T-helper 2 cell (primary cell): ENCODE measurements at places on chromosomes 13 and 19.

GRCh38 chr19:8336660-8337059 lies 6.4 kb downstream of the KANK3 start:
- DNase-seq = no peak

DNA sequence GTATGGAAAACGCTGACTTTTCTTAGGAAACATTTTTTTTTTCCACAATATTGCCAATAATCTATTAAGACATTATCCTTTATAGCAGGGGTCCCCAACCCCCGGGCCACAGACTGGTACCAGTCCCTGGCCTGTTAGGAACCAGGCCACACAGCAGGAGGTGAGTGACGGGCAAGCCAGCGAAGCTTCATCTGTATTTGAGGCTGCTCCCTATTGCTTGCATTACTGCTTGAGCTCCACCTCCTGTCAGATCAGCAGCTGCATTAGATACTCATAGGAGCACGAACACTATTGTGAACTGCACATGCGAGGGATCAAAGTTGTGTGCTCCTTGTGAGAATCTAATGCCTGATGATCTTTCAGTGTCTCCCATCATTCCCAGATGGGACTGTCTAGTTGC lies 793.7 kb downstream of the SLITRK5 start:
- DNase-seq = no peak

- DNase-seq = no peak
Measured at GRCh38 chr13:85632526-85633195, 166.6 kb downstream of the SLITRK6 start.

GRCh38 chr19:16296713-16297112 lies 27.9 kb upstream of the KLF2 start:
- DNase-seq = no peak

GRCh38 chr13:99985241-99985874 lies 3.8 kb downstream of the ZIC2 start:
- no peak for DNase-seq

GRCh38 chr19:33472691-33473652 lies 48.6 kb downstream of the PEPD start:
- no peak for DNase-seq

DNA sequence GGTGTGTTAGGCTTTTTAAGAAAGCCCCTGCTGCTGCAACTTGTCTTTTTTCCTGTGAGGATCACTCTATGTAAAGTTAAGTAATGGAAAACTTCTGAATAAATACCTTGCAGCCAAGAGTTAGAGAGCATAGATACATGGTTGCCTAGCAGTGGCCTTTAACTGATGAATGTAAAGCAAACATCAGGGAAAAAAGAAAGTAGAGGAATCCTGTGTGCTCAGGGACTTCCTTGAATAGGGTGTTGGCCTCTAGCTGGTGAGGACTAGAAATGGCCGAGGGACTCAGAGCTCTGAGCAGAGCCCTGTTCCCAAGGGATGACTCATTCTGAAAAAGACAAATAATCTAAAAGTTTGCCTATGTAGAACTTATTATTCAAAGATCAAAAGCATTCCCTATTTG lies 135.7 kb downstream of the MIPEP start:
- no peak for DNase-seq

DNA sequence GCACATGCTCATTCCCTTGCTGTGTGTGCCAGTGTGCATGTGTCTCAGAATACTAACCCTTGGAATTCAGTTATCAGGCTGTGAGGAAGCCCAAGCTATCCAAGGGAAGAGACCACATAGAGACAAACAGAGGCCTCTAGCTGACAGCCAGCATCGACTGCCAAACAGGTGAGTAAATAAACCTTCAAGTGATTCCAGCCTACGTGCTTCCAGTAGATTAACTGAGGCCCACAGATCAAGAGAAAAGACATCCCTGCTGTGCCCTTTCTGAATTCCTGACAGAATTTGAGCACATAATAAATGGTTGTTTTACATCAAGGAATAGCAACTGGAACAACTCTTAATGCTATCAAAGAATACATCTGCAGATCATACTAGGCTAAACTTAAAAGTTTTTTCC lies 17.5 kb downstream of the ZC3H13 start:
- no peak for DNase-seq

DNA sequence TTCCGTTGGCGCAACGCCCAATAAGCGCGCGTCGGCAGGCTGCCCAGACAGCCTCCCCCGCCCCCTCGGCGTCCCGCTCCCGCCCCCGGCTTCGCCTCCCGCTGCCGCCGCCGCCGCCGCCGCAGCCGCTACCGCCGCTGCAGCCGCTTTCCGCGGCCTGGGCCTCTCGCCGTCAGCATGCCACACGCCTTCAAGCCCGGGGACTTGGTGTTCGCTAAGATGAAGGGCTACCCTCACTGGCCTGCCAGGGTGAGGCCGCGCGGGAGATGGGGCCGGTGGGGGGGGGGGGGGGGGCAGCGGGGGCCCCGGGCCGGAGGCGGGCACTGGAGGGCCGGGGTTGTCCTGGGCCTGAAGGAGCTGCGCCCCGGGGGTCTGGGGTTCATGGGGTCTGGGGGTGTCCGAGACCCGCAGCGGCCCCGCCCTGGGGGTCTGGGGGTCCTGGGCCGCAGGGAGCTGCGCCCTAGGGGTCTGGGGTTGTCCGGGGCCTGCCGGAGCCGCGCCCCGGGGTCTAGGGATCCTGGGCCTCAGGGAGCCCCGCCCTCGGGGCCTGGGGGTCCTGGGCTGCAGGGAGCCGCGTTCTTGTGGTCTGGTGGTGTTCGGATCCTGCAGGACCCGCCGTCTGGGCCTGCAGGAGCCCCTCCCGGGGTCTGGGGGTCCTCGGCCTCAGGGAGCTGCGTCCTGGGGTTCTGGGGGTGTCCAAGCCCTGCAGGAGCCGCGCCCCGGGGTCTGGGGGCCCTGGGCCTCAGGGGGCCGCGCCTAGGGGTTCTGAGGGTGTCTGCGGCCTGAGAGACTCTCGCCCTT lies at the start of gene HDGFL2:
HDGFL2 (plus strand) TSS at position 124 of the 801 bp plus-strand sequence; CDS start at position 178, 54 bp downstream.
- no peak for DNase-seq

DNA sequence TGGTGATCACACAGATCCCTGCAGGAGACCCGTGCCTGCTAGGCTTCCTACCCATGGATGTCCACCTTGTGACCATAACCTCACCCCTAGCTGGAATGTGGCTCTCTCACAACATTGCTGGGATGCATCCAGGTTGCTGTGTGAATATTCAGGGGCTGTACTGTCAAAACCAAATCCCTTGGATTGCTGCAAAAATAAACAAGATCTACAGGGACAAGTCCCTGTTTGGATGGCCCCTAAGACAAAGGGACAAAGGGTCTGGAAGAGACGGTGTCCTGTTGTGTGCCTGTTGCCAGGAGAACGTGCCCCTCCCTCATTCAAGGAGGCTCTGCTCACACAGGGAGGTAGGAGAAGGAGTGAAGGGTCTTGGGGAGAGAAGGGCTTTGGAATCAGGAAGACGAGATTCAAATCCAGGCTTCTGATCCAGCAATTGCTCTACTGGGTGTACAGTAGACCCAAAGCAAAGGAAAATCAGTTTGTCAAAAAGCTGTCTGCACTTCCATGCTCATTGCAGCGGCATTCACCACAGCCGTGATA lies 89.2 kb upstream of the WASF3 start:
- no peak for DNase-seq

DNA sequence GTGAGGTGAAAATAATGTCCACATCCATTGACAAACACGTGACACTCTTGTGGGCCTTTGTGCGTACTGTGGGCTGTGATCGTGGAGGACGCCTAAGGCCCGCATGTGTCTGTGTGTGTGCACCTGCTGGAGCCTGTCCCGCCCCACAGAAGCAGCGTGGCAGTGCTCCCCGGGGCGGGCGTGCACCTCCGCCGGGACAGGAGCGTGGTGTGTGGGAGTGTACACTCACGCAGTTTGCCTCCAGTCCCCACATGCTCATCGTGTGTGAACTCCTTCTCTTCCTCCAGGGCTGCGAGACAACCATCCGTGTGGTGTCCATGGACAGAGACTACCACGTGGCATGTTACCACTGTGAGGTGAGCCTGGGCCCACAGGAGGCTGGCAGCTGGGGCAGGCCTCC lies 13.9 kb downstream of the WTIP start:
- no peak for DNase-seq

DNA sequence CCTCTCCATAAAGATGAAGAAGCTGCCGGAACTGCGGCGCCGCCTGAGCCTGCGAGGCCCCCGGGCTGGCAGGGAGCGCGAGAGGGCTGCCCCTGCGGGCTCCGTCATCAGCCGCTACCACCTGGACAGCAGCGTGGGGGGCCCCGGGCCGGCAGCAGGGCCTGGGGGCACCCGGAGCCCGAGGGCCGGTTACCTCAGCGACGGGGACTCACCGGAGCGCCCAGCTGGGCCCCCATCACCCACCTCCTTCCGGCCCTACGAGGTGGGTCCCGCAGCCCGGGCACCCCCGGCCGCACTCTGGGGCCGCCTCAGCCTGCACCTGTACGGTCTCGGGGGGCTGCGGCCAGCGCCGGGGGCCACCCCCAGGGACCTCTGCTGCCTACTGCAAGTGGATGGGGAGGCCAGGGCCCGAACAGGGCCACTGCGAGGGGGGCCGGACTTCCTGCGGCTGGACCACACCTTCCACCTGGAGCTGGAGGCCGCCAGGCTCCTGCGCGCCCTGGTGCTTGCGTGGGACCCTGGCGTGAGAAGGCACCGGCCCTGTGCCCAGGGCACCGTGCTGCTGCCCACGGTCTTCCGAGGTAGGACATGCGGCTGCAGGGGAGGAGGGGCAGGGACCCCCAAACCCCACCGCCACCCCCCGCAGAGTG lies 2.7 kb downstream of the SYDE1 start:
- no peak for DNase-seq

DNA sequence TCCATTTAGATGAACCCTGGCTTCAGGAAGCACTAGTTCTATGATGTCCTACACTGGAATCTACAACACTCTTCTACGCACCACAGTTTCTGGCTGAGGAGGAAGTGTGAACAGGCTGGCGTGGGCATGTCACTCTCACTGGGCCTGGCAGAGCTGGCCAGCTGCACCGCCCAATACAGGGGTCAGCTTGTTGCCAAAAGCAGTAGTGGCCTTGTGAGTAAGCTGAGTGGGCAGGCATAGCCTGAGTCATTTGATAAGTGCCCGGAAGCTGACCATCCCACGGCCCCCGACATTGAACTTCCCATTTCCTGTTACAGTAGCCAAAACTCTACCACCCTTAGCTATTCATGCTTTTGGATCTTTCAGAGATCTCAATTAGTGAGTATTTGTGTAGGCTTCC lies 240.9 kb upstream of the SERP2 start:
- no peak for DNase-seq

GRCh38 chr13:95455782-95456181 lies 96.7 kb upstream of the CLDN10 start:
- no peak for DNase-seq

GRCh38 chr19:33402421-33403220 lies 29.1 kb downstream of the CEBPG start:
- peak; percentile 3 for DNase-seq

DNA sequence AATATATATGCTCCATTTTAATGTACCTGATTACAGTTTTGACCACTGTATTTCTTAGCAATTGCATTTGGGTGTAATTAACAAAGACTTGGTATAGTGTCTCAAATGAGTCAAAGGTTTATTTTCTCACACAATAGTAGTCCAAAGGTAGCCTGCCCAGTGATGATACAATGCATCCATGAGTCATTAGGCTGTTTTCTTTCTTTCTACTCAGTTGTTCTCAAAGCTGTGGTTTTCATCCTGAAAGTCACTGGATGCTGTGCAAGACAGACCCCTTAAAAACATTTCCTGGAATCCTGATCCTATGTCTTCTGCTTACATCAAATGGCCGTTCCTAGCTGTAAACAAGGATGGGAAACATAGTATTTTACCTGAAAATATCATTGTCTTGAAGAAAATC lies 651.2 kb upstream of the MIR17HG start:
- DNase-seq = no peak

DNA sequence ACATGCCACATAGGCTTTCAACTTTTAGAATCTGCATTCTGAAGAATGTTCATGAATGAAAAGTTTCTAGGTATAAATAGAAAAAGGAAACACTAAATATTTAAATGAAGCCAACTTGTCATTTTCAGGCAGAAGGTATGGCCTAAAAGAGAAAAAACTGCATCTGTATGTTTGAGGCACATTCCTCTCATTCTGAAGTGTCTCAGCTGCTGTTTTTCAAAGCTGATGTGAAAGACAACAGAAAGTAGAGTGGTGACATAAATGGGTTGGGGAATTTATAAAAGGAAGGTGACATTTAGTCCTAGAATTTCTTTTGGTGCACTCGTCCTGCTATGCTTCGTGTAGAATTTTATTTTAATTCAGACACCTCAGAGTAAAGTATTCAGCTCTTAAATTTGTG lies 539.6 kb upstream of the SLITRK5 start:
- DNase-seq = no peak

GRCh38 chr13:34107806-34108205 lies 289.9 kb downstream of the RFC3 start:
- no peak for DNase-seq

DNA sequence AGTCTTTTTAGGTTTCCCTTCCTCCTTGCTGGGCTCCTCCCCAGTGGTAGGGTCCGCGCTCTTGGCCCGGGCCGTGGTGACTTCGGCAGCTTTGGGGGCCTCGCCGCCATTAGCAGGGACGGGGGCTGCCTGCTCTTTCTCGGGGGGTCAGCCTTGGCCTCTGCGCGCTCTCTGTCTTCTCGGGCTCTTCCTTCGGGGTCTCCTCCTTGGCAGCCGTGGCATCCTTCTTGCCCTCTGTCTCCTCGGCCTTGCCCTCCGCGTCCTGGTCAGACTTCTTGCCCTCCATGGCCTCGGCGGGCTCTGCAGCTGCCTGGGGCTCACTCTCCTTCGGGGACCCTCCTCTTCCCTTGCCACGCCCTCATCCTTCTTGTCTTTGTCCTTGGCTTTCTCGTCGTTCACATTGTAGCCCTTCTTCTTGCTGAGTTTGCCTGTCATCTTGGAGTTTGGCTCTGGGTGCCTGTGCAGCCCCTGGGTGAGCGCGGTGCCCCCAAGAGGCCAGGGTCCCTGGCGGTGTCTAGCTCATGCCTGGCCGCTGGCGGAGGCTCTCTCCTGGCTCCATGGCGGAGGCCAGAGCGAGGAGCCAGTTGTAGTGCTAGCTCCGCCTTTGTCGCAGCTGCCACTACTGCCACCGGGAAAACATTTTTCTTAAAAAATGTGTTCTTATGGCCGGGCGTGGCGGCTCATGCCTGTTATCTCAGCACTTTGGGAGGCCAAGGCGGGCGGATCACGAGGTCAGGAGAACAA lies 283.0 kb upstream of the SGCG start:
- DNase-seq = no peak

- DNase-seq = no peak
Measured at GRCh38 chr19:58561373-58562121, 3.1 kb upstream of the UBE2M start.

DNA sequence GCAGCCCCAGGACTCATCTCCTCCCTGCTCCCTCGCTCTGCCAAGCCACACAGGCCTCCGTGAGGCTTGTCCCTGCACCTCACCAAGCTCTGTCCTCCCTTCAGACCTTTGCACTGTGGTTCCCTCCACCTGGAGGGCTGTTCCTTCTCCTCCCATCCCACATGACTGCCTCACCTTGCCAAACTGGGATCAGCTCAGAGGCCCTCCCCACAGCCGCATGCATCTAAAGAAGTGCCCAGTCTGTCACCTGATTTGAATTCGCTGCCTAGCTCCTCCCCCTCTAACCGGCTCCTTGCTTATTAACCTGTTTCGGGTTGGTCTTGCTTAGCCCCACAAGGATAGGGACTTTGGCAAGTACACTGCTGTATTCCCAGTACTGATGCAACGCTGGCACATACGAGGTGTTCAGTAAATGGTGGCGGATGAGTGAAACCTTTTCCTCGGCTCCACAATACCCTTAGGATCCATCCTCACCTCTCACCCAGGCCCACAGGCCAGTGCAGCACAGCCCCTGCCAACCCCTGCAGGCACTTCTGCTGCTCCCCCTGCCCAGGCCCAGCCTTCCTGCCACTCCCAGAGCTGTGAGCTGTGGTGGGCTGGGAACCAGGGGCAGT lies 4.4 kb downstream of the AKT2 start:
- DNase-seq = no peak
